ENCODE measurements at places on chromosomes 2 and 18. TPM values are rescaled to one million over a fixed set of nuclear protein-coding genes. Genes with fewer than 3 reads are reported as not detected.

CFAP210 gene
- 7.7 TPM for total RNA-seq

SRD5A2 gene
- 0.09 TPM for total RNA-seq

IL1RL2 gene
- 1.7 TPM for total RNA-seq

SMYD1 gene
- not detected for total RNA-seq

CDK15 gene
- 0.10 TPM for total RNA-seq

GRCh38 chr2:39024833-39025232 is 96.0 kb downstream of the SOS1 start:
- DNase-seq = no peak

DNA sequence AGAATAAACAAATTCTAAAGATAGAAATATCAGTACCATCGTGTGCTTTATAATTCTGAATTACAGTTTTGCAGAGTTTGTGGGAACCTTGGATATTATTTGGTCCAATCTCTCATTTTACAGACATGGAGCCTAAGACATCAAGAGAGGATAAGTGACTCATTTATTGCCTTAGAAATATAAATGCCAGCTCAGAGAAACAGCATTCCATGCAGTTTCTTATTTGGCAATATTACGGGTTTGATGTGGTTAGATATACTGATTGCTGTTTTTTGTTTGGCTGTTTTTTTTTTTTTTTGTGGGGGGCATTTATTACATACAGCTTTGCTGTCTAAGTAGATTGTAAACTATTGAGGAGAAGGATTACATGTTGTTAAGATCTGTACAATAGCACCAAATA is 1241.1 kb upstream of the LRRTM1 start:
- no peak for DNase-seq

- DNase-seq = no peak
These were observed 27.8 kb upstream of the CXXC1 start for GRCh38 chr18:50315100-50315871.

DNA sequence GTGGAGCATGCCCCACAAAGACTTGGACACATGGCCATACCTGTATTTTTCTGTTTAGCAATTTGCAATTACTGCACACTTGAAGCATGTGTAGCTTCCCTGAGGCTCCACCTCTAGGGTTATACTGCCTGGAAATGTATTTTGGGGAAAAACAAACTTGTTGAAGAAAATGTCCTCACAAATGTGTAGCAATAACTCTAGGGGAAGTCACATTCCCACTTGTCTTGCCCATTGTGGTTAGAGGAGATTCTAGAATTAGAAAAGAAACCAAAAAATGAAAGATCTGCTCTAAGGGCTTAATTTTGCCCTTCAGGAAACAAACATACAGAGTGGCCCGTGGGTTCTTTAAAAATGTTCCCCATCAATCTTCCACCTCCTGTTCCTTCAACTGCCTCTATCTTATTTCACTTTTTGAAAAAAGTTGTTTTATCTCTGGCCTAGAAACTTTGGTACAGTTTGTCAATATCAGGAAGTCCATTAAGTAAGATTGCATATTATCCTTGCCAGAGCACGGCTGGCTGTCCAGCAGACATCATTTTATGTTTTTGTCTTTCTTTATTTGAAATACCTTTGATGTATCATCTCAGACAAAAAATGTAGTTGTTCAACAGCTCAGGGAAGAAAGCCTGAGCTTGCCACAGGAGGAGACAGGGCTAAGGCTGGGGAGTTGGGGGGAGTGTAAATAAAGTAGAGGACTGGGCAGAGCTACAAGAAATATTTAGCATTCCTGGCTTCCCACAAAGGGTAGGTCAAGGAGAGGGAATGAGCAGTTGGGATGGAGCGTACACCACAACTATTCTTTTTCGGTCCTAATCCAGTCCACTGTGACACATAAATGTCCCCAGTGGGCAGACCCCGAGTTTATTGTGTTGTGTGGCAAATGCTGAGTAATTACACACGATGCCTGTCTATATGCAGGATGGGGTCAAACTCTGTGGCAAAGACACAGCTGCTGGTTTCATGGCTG is 96.8 kb upstream of the CDC42EP3 start:
- peak; percentile 61 for DNase-seq

DNA sequence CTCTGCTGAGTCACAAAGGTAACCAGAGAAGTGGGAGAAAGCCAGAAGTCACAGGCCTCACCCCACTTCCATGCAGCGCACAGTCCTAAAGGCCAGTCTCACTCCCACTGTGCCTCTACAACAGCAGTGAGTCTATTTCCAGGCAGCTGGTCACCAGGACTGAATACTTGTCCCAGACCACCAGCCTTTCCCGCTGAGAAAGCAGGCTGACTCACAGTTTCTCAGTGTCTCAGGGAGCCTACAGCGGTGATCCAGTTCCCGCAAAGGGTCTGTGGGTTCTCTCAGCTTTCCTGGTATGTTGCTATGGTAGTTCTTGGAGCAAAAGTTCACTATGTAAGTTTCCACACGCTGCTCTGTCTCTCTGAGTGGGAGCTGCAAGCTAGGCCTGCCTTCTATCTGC is 622.5 kb downstream of the RNF144A start:
- DNase-seq = no peak

DNA sequence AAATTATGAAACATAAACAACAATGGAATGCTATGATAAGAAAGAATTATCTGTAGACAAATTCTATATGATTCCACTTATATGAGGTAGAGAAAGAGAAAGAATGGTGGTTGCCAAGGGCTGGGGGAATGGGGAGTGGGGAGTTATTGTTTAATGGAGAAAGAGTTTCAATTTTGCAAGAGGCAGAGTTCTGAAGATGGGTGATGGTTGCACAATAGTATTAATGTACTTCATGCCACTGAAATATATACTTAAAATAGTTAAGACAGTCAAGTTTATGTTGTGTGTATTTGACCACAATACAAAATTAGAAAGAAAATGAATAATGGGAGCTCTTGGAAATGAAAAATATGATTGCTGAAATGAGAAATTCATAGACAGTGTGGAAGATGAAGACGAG is 22.6 kb upstream of the FAM117B start:
- DNase-seq = no peak

DNA sequence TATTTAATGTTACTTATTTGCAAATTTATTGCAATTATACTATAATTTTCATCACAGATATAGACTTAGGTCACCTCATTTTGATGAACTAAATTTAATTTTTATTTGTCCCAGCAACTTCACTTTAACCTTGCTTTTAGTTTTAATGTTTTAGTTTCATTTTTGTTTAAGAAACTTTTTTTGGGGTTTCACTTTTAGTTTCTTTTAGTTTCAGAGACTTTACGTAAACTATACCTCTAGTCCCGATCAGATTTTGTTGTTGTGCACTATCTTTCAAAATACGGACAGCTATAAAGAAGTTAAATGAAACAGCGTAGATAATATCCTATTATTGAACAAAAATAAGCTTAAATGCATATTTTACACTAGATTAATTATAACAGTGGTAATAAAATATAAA is 460.5 kb downstream of the ERBB4 start:
- DNase-seq = no peak

GRCh38 chr2:109440499-109441156 is 173.1 kb downstream of the SEPTIN10 start:
- DNase-seq = no peak

Data from upper lobe of left lung (tissue), 6 donors.